ENCODE measurements at places on chromosomes 5 and 9. TPM values are rescaled to one million over a fixed set of nuclear protein-coding genes. Genes with fewer than 3 reads are reported as not detected.
A peak's percentile ranks its signal among the peaks of the same experiment; 100 is the strongest.

Gene CARTPT
- polyA plus RNA-seq, result not detected

DNA sequence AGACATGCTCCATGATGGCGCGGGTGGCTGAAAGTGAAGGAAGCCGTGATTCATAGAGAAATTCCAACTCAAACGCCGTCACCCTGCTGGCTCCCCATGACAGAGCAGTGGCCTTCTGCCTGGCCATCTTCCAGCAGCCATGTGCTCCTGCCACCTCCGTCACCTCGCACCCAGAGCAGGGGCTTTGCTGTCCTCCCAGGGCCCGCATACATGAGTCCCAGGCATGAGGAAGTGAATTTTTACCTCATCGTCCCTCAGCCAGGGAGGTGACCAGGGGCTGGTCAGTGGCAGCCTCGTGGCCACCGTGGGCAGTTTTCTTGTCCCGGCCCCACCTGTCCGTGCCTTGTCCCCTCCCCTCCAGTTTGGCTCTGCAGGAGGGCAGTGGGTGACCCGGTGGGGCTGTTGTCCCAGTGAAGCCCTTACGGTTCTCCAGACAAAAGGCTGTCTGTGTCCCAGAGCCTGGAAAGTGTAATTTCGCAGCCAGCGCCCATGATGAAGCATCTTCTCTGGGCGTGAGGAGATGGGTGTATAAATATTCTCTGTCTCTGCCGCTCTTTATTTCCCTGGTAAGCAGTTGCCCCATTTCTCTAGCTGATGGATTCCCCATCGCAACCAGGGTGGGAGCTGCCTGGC lies 124.0 kb upstream of the LMX1B start:
- no peak for DNase-seq

Gene LCN9
- polyA plus RNA-seq, result not detected

Gene SLC25A2
- polyA plus RNA-seq, result 0.29 TPM

Gene DDX46
- 15.4 TPM for polyA plus RNA-seq

Gene AQP3
- 11.4 TPM for polyA plus RNA-seq

DNA sequence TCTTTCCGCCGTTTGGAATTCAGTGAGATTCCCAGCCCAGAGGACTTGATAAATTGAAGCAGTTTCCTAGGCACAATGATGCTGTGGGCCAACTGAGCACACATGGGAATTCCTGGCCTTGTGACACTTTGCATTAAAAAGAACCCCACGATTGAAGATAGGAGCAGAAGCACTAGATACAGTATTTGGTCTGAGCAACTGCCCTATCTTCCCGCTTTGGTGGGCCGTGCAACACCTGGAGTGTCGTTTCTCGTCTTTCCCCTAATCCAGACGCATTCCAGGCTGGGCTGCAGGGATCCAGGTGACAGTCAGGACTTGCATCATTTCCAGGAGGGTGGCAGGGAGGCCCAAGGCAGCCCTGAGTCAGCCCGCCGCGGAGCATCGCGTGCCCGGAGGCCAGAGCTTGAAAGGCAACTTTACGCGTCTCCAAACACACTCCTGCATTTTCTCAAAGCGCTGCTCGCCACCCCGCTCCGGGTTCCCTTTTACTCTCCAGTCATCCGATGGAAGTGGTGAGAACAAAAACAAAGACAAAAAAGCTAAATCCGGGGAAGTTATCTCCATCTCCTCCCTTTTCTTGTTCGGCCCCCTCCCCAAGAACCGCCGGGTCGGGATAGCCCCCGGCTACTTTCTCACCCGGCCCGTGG lies 753 bp upstream of the STC2 start:
- DNase-seq, result no peak

- no peak for DNase-seq
Measured at GRCh38 chr5:144179226-144179625, 8.6 kb downstream of the KCTD16 start.

Gene TAF1L
- polyA plus RNA-seq, result not detected

GRCh38 chr5:141560725-141561483 lies 57.9 kb downstream of the DIAPH1 start:
- no peak for DNase-seq

DNA sequence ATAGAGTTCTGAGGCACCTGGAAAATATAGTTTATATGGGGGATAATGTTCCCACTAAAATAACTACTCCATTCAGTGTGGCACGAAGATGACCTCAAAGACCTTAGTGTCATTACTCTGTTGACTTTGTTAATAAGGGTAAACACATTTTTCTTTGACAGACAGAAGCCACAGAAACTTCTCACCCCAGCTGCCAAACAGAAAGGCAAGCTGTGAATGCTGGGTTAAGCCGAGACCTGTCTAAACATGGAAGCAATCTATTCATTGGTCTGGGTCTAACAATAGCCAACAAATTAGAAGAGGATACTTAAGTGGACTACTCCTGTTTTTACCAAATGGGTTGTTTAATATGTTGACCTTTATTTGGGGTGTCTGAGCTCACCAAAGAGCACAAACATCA lies 171.4 kb downstream of the TLE1 start:
- DNase-seq, result no peak

Gene GALNT12
- polyA plus RNA-seq, result 3.2 TPM

- peak; percentile 5 for DNase-seq
Measured at GRCh38 chr9:94300470-94301301, 27.8 kb downstream of the NUTM2F start.

Data from B cell (primary cell).